ENCODE measurements at places on chromosomes 1 and 21.

GRCh38 chr1:52674497-52675384 lies 23.4 kb downstream of the COA7 start:
- DNase-seq, result no peak

GRCh38 chr1:60386249-60386648 lies 312.7 kb upstream of the C1orf87 start:
- no peak for DNase-seq

DNA sequence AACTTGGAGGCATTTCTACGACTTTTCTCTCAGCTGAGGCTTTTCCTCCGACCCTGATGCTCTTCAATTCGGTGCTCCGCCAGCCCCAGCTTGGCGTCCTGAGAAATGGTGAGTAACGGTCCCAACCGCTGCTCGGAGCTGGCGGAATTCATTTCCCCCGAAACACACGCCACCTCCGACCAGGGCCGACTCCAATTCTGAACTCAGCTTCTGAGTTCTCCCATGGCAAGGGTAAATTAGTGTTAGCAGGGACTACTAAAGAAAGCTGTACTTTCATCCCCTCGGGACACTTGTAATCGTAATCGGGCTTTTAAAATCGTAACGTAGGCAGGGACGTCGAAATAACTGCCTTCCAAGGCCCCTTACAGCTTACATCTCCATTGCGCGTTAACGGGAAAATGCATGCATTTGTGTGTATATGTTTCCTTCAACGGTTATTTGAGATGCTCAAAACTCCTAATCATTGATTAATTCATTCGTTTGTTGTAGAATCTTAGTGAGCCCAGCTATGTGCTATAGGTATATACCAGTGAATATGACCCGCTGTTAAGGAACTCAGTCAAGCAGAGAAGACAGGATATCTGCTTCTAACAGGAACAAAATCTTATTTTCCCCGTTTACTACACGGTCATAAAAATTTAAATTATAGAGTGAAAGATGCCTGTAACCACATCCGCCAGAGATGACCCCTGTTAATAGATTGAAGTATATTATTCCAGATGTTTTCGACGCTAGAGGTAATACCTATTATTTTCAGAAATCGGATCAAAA lies 472 bp downstream of the DTL start:
- DNase-seq, result no peak

DNA sequence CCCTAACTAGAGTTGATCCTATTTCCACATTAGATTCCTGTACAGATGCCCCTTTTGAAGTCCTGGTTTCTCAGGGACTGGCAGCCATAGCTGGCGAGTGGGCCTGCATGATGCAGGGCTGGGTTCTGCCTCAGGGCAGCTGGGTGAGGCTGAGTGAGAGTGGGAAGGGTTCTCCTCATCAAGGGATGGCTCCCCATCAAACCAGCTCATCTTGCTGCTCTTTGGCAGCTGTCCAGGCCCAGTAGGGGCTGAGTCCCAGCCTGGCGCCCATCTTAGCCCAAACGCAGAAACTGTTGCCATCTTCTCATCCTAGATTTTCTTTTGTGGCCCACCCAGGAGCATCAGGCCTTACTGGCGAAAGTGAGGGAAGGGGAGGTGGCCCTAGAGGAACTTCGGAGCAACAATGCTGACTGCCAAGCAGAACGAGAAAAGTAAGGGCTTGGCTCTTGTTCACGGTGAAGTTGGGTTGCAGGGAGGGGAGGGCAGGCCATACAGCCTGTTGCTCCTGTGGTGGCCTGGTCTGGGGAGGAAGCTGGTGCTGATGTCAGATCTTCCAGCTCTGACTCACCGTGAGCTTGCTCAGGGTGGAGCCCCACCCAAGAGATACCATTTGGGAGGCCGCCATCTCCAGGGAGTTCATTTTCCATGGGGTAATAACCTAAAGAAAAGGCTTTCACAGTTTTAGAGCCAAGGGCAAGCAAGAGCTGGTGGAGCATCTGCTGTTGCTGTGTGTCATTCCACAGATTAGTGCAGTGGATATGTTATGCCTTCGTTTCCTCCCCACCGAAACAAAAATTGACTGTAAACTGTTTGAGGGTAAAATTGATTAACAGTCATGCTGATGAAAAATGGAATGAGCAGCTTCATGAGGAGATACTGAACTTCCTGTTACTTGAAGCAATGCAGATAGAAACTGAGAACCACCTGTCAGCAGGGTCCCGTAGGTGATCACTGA lies 34.7 kb downstream of the TUFT1 start:
- no peak for DNase-seq

GRCh38 chr1:11388617-11389016 lies 90.3 kb upstream of the DISP3 start:
- DNase-seq, result no peak

DNA sequence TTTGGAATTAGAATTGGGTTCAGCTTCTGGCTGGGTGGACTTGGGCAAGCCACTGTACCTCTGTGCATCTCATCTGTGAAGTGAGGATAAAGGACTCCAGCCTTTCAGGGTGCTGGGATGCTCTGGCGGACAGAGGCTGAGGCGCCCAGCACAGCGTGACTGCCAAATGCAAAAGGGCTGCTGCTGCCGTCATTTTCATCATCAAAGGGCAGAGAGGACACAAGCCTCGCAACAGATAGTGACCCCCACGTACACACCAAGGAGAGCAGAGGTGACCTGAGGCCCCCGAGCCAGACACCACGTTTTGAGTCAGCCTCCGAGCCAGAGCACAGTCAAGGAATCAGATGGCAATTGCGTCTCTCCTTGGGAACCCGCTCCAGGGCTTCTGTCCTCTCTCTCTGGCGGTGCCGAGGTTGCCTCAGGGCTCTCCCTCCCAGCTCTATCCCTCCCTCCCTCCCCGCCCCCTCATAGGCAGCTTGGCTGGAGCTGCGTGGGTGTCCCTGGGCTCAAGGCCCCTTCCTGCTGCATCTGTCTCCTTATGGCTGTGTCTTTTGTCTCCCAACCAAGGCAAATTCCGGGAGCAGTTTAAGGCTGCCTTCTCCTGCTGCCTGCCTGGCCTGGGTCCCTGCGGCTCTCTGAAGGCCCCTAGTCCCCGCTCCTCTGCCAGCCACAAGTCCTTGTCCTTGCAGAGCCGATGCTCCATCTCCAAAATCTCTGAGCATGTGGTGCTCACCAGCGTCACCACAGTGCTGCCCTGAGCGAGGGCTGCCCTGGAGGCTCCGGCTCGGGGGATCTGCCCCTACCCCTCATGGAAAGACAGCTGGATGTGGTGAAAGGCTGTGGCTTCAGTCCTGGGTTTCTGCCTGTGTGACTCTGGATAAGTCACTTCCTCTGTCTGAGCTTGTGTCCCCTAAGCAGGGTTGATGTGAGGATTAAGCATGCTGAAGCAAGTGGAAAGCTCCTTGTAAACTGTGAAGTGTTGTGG lies 9.0 kb downstream of the HCRTR1 start:
- no peak for DNase-seq

DNA sequence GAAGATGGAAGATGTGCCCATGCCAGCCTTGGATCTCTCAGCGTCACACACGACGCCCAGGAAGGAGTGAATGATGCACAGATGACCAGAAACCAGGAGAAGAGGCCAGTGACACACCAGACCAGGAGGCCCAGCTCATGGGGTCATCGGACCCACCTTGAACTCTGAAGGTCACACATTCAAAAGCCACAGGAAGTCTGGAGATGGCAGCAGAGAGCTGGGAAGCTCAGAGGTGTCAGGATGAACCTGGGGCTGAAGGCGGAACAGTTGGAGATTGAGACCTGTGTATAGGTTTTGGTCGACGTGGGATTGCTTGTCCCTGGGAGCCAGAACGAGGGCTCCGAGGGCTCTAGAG lies 43.6 kb downstream of the SLC19A1 start:
- no peak for DNase-seq

- DNase-seq, result no peak
Measured at GRCh38 chr1:163796394-163796821, 474.7 kb downstream of the NUF2 start.

DNA sequence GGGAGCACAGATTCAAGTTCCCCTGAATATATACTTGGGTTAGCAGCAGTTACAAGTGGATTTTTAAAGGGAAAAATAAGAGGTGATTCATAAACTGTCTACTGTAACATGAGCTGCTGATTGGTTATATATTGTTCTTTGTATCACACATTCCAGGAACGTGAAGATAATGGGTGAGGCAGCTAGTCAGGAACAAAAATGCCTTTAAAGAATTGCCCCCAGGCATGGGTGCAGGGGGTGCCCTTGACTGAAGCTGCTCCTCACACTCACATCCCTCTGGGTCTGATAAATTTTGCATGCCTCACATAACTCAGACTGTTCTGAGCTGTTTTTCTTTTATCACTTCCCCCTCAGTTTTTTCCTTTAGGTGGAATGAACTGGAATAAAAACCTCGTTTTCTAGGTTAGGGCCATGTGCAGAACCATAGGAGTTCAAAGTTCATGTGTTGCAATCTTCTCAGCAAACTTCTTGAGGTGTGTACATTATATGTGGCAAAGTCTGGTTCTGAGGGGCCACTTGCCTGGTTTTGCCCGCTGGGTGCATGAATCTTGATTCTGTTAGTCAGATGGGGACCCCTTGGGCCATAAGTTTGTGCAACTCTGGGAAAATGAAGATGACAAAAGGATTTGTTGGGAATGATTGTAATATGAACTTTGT lies 21.1 kb downstream of the TBX19 start:
- no peak for DNase-seq

GRCh38 chr1:147635342-147635741 lies 35.0 kb downstream of the ACP6 start:
- DNase-seq, result no peak

DNA sequence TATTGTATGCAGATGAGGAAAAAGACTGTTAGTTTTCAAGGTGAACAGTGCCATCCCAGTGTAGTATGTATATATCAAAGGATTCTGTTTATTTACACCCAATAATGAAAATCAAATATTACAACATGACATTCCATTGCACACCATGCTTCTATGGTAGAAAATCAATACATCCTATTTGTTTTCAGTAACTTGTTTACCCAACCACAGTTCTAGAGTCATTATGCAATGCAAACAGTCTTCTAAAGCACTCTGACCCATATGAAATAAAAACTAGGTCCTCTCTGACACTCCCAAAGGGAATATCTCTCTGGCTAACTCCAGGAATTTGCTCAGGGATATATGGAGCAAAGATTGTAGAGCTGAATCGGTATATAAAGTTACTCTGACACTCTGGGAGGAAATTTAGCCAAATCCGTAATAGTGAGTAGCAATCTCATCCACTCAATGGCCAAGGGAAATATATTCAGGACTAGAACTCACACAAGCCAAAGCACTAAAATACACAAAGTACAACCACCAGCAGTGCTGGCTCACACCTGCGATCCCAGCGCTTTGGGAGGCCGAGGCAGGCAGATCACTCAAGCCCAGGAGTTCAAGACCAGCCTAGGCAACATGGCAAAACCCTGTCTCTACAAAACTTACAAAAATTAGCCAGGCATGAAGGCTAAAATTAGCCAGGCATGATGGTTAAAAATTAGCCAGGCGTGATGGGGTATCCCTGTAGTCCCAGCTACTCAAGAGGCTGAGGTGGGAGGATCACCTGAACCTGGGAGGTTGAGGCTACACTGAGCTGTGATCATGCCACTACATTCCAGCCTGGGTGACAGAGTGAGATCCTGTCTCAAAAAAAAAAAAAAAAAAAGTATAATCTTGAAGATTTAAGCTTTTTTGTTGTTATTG lies 75.2 kb downstream of the RERE start:
- DNase-seq, result no peak

- DNase-seq, result no peak
Measured at GRCh38 chr1:222987674-222988076, 155.4 kb downstream of the TLR5 start.

- no peak for DNase-seq
Measured at GRCh38 chr1:45026446-45026845, 14.4 kb downstream of the UROD start.

DNA sequence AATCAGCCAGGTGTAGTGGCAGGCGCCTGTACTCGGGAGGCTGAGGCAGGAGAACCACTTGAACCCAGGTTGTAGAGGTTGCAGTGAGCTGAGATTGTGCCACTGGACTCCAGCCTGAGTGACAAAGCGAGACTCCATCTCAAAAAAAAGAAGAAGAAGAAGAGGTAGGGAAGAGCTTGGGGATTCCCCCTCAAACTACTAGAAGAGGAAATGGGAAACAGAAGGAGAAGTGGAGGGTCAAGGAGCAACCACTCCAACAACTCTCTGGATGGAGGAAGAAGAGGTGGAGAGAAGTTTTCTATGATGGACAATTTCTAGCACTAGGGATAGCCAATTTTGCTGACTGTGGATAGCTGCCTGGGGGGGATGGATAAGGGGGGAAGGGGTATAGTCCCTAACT lies 14.9 kb upstream of the SLAMF9 start:
- no peak for DNase-seq

- no peak for DNase-seq
Measured at GRCh38 chr1:160646711-160647328, at the start of gene SLAMF1. SLAMF1 (minus strand) TSS chr1:160647044; CDS start chr1:160646945, 99 bp downstream.

DNA sequence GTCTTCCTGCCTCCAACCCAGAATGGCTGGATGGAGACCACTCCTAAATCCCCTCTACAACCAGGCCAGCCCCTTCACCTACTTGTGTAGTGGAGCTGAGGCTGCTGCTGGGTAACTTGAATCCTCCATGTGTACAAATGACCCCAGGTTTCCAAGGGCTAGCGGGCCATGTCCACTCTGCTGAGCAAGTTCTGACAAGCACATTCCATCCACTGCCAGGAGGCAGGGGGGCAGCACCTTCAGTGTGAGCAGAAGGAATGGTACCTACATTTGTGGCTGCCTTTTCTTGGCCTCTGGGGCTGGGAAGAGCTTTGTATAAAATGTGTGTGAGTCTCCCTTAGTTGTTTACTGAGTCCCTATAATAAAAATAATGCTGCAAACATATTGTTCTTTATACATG lies 14.5 kb downstream of the KIAA0040 start:
- no peak for DNase-seq

DNA sequence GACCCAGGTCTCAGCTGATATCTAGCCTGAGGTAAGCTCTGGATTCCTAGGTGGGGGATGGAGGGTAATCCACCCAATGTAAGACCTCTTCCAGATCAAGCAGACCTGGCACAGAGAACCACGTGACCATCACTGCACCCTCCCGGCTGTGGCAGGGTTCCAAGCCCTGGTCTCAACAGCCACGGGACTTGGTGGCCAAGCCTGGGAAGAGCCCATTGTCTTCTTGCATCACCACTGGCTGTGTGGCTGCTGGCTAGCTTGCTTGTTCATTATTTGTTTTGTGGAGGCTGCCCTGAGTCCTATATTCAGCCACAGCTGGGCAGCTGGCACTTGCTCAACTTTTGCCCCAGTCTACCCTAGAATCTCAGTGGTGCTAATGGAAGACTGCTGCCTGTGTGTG lies 24.1 kb upstream of the NFASC start:
- no peak for DNase-seq

- DNase-seq, result no peak
Measured at GRCh38 chr1:94270801-94271203, 33.4 kb upstream of the ARHGAP29 start.
